CD4-positive, alpha-beta memory T cell (primary cell): ENCODE measurements at places on chromosomes 3 and 15.

DNA sequence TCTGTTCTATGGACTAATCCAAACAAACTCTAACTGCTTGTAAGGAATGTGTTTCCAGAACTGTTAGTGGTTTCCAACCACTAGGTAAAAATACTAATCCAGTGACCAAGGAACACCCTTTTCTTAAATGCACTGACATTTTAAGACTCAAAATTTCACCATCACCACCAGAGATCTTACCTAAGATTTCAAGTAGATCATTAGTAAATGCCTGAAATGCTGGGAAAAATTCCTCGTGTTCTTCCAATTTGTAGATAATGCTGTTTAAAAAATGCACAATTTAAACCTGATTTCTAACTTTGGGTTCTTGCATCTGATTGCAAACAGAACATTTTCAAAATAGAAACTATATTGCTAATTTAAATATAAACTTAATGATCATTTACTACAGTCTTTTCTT, 63.4 kb downstream of the ESYT3 start:
- DNase-seq, result no peak

DNA sequence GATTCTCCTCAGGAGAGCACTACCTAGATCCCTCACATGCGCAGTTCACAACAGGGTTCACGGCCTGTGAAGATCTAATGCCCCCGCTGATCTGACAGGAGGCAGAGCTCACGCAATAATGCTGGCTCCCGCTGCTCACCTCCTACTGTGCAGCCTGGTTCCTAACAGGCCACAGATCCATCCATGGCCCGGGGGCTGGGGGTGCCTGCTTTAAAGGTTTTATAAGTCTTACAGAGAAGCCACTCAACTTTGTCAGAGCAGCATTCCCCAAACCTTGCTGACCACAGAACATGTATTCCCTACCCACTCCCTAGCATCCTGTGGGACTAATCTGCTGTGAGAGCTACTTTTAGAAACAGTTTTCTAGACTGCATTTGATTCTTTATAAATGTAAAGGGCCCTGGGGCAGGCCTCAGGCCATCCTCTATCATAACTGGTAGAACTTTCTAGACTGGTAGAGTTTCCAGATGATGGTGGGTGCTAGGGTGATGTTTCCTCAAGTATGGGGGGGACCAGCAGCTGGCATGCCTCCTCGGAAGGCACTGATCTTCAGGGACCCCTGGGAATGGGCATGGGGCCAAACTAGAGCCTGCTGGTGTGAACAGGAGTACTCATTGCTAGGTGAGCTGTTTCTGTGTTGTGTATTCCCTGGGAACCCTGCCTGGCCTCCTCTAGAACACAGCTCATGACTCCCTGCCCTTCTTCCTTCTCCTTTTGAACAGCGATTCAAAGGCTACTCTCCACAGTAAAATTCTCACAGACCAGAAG, 25.7 kb upstream of the RAD18 start:
- DNase-seq, result no peak

GRCh38 chr3:72756900-72757299, 91.3 kb downstream of the SHQ1 start:
- peak; percentile 71 for DNase-seq

DNA sequence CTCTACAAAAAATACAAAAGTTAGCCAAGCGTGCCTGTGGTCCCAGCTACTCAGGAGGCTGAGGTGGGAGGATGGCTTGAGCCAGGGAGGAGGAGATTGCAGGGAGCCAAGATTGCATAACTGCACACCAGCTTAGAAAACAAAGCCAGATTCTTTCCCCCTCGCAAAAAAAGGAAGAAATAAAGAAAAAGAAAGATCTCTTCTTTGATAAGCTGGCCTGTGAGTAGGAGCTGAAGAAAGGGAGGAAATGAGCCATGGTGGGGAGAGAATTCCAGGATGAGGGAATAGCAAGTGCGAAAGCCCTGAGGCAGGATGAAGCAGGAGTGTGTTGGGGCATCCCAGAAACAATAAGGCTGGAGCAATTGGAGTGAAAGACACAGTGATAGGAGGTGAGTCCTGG, 24.5 kb upstream of the TOP2B start:
- no peak for DNase-seq

- no peak for DNase-seq
Measured at GRCh38 chr3:2770451-2770850, 339.7 kb downstream of the IL5RA start.

- no peak for DNase-seq
Measured at GRCh38 chr15:91110407-91110806, 10.3 kb downstream of the SV2B start.

DNA sequence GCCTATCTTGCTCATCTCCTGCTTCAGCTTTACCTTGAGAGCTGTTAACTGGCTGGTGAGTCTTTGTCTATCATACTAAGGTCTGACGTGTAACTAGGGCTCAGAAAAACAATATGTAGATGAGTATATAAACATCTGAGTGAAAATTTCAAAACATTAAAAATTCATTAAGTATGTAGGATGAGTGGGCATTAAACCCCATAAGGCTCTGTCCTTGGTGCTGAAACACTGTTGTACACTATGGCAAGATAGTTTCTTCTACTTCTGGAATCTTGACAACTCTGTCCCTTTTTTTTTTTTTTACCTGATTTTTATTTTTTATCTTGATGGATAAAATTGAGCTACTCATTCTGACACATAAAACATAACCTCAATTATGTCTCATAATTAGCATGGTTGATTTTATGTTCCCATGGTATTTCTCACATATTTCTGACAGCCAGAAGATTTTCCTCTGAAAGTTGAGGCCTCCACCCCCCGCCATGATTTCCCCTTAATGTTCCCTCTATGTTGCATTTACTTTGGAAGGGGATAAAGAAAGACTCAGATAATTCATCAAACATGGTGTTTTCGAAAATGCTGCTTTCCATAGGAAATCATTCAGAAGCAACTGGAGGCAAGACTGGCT, 54.3 kb downstream of the DGKG start:
- no peak for DNase-seq

- no peak for DNase-seq
Measured at GRCh38 chr3:169931747-169932520, 20.6 kb downstream of the SAMD7 start.

- DNase-seq, result no peak
Measured at GRCh38 chr15:31378363-31378903, 51.8 kb downstream of the KLF13 start.

GRCh38 chr3:73535137-73535536, 89.6 kb downstream of the PDZRN3 start:
- DNase-seq, result no peak

DNA sequence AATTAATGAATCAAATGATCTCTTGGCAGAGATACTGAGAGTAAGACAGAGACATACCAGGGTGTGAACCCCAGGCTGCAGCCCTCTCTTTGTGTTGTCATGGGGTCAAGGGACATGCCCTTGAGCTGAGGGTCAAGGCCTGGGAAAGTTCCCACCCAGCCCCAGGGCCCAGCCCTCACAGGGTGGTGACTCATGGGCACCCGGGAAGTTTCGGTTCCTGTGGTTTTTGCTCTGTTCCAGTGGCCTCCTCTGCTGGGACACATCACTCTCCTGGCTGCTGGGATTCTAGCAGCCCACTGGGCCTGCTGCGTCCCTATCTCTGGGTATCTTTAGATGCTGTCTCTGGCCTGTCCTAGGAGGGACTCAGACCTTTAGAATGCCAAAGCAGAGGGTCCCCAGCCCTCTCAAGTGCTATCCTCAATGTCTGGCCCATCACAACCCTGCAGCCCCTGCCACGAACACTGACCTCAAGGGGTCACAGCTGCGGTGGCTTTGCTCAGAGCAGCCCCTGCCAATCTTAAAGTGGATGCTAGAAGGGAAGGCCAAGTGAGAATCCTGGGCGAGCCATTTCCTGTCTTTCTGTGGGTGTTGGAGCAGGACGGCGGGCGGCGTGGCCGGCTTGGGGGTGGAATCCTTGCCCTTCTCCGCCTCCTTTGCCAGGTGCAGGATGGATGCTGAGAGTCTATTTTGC, 148.4 kb upstream of the TLE3 start:
- no peak for DNase-seq

GRCh38 chr3:25604107-25604805, 60.5 kb downstream of the TOP2B start:
- no peak for DNase-seq

DNA sequence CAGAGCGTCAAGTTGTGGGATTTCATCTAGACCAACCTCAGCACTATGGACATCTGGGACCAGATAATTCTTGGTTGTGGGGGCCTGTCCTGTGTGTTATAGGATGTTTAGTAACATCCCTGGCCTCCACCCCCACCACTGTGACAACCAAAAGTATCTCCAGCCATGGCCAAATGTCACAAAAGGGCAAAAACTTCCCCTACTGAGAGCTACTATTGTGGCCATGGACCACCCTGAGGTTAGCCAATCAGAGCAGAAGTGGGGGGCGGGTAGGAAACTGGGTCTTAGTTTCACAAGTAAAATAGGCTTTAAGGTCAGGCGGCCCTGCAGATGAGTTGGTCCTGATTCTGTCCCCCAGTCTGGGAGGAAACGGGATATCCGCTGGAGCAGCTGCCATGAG, 25.4 kb downstream of the KIF7 start:
- no peak for DNase-seq

GRCh38 chr15:55960946-55961345, 32.5 kb downstream of the NEDD4 start:
- no peak for DNase-seq

- DNase-seq, result no peak
Measured at GRCh38 chr3:194685065-194685717, 492 bp upstream of the FAM43A start.

GRCh38 chr3:57094575-57094974, 34.1 kb downstream of the SPATA12 start:
- DNase-seq, result no peak

- no peak for DNase-seq
Measured at GRCh38 chr15:88832820-88833730, 29.8 kb downstream of the ACAN start.

DNA sequence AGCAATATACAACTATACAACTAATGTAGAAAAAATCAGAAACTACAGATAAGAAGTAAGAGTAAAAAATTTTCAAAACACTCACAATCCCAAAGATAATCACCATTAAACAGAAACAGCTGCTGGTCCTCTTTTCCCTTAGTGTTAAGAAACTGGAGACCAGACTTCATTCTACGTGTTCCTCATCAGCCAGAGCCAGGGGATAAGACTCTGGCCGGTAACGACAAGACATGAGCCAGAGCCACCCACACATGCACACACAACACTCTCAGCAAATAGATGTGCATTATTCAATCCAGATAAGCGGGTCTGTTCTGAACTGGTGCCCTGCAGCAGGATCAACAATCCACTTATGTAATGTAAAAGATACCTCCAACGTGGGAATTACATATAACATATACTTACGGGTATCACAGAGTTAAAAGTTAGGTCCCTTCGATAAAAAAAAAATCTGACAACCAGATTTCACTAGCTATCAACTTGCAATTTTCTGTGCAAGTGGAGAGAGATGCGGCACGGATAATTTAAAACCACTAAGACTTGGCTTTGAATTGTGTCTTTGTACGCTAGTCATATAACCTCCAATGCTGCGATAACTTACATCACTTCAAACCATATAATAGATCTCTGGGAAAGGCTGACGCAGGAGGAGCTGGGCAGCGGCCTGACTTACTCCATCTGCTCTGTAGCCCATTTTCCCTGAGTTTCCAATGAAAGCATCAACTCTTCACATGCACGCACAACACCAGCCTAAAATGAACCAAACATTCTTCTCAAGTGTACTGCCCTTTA, 17.8 kb downstream of the PRICKLE2 start:
- no peak for DNase-seq

DNA sequence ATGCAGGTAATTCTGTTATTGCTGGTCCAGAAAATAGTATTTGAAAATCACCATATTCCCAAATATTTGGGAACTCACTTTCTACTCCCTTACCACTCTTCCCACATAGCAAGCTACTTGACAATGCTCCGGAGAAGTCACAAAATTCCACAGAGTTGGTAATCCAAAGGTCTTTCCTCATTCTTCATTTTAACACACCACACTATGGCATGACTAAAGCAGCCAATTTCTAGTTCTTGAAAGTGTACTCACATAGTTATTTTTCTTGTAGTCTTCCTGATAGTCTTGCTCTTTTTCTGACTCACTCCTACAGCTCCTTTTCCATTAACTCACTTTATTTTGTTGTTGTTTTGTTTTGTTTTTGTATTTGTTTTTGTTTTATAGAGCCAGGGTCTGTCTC, 67.2 kb downstream of the MYO9A start:
- no peak for DNase-seq

DNA sequence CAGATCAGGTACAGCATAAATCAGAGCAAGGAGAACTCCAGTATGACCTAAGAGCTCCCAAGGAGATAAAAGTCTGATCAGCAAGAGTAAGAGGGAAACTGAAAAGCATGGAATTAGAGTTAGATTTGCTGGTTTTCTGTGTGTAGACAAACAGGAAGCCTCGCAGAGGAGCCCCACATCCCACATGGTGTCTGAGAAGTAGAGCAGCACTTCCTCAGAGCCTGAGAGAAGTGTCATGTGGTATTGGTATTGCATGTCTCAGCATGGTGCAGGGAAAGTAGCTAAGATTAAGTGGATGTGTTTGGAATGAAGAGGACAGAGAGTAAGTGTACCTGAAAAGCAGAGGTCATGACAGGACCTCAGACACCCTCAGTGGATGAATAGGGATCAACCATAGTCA, 175.4 kb upstream of the GBE1 start:
- DNase-seq, result no peak

GRCh38 chr3:52053307-52054304, 2.8 kb downstream of the DUSP7 start:
- peak; percentile 32 for DNase-seq

- no peak for DNase-seq
Measured at GRCh38 chr15:97875513-97876280, 84.8 kb upstream of the ARRDC4 start.

DNA sequence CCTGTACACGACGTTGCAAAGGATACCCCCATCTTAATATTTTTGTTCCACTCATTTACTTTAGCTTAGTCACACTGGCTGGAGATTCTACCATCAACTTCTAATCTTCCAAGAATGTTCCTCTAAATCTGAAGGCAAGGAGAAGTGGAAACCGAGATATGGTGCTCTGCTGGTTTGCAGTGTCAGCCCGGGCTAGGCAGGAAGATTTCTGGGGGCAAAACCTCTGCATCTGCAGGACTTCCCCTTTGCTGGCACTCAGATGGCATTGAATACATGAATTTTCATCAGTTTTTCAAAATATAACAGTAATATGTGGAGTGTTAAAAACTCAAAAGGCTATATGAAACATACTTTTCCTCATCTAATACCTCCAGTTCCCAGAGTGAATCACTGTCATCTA, 240.4 kb downstream of the RPLP1 start:
- no peak for DNase-seq

GRCh38 chr3:100702082-100702979, 7.0 kb upstream of the TFG start:
- DNase-seq, result no peak

DNA sequence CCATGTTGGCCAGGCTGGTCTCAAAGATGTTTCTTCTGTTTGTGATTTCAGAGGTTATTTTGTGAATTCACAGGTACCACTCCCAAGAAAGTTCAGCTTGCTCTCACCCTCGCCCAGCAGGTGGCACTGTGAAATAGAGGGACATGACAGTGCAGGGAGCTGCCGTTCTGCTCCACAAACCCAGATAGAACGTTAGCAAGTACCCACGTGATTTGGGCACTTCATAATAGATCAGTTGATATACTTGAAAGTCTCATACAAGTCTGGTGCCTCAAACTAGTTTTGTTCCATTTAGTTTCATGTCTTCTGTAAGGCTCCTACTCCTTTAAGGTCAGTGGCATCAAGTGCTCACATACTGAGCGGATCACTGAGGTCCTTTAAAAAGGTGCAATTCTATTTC, 45.5 kb downstream of the FILIP1L start:
- DNase-seq, result peak; percentile 73

- no peak for DNase-seq
Measured at GRCh38 chr15:60928970-60929369, 300.1 kb downstream of the RORA start.
